Activated CD8-positive, alpha-beta T cell treated with anti-CD3 and anti-CD28 coated beads, Interleukin-2, amount 10 ng/mL, durations not matched to agents 7 days and 5 days (primary cell): ENCODE measurements at places on chromosomes 2 and 18.

- no peak for DNase-seq
Observed at GRCh38 chr2:100976645-100977391, 25.3 kb upstream of the RPL31 start.

DNA sequence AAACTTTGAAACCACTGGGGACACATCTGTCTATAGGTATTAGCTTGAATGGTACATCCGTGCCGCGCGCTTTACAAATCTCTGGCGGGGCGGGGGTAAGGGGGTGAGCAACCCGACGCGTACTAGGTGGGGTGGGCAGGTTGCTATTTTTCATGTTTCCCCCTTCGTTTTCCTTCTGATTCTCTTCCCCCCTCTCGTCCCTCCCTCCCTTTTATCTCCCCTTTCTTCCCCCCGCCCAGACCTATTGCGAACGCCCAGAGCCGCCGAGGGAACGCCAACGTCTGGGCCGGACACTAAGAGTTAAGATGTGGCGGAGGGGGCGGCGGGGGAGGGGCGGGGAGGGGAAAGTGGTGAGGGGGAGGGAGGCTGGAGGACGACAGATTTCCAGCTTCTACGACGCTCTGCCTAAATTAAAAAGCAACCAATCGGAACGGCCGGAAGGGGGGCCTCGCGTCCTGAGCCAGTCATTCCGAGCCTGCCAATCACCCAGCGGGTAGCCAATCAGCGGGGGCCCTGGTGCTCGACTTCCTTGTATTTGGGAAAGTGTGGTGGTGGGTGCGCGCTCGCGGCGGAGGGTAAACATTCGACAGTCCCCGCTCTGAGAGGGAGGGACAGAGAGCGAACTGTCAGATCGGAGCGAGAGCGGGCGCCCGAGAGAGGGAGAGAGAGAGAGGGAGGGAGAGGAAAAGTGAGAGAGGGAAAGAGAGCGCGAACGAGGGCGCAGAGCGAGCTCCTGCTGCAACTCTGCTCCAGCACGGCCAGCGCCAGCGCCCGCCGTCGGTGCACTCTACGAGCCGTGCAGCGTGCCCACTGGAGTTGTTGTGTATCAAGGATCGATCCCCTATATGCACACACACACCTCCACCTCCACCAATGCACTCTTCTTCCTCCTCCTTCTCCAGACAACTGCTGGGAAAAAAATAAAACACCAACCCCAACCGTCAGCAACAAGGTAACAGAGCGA lies at the start of gene POU3F3:
TSS of gene POU3F3 (plus strand) at position 582 of the 964 bp plus-strand sequence. CDS start 1,396 bp downstream, outside the sequence.
- DNase-seq, result peak; percentile 60

DNA sequence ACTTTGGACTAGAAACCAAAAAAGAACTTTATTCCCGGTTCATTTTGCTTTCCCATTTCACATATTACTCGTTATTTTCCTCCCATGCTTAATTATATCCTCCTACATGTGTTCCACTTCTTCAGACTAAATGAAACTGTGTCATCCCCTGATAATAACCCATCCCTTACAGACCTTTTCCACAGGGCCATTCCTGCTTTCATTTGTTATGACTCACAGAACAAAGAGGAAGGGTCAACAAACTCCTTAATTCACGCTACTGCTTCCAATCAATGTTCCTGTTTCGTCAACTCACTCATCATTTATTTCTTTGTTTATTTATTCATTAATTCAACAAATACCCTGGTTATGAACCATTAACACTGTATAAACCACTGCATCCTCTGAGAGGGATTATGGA lies 104.5 kb downstream of the ZEB2 start:
- no peak for DNase-seq

GRCh38 chr18:53947092-53947640 lies 277.3 kb downstream of the MBD2 start:
- DNase-seq, result no peak

DNA sequence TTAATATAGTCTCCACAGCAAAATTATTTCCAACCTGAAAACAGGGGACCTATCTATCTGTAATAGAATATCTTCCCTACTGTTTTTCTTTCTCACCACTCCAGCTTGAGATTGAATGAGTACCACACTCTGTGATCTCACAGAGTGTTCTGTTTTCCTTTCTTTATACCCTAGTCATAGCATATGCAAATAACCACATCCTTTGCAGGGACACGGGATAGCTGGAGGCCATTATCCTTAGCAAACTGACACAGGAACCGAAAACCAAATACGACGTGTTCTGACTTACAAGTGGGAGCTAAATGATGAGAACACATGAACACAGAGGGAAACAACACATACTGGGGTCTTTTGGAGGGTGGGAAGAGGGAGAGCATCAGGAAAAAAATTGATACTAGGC lies 224.7 kb downstream of the SLC8A1 start:
- no peak for DNase-seq

DNA sequence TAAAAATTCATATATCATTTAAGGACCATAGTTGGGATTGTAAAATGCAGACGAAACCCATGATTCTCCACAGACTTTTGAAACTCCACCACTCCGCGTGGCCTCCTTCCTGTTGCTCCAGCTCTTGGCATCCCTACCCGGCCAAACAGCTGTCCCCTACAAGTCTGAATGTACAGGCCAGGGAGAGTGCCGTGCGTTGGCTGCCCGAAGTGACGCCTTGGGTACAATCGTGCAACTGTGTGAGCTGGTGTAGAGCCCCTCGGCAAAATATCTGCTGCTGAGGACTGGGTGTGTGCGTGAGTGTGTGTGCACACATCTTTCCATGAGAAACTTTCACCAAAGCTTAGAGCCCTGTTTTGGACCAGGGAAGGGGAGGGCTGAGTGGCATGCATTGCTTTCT lies 43.8 kb upstream of the ZNF516 start:
- no peak for DNase-seq

- no peak for DNase-seq
Observed at GRCh38 chr2:239312081-239312511, 88.7 kb downstream of the HDAC4 start.

DNA sequence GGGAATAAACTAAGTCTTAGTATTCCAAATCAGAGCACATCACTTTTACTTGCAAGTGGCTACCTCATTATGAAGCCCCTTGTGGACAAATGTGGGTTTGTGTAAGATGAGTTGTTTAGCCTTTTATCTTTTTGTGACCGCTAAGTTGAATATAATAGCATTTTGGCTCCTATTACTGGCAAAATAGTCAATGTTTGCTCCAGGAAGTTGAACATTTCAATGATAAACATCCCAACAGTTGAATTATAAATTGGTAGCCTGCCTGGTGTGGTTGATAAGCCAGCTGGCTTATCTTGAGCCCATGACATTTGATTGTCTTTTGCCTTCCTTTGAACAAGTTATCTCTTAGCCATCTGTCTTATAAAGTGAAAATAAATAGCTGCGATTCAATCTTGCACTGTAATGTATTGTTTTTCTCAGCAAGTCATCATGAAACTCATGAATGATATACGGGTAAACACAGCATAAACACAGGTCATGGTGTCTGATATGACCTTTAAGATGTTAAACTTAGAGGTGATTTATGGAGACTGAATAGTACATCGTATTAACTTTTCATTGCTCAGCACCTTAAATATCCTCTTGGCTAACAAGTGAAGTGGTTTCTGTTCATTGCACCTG lies 338.4 kb downstream of the SOCS6 start:
- DNase-seq, result no peak

DNA sequence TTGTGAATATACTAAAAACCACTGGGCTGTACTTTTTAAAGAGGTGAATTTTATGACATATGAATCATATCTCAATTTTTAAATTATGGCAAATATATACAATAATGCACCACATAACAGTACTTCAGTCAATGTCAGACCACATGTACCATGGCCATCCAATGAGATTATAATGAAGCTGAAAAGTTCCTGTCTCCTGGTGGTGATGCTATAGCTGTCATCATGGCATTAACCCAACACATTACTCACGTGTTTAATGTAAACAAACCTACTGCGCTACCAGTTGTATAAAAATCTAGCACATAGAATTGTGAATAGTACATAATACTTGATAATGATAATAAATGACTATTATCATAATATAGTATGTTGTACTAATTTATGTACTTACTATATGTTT lies 77.6 kb upstream of the ID2 start:
- no peak for DNase-seq
